Activated naive CD8-positive, alpha-beta T cell treated with anti-CD3 and anti-CD28 coated beads, Interleukin-2, amount 50 U/mL, for 24 hours (primary cell): ENCODE measurements at places on chromosomes 6 and 20.

GRCh38 chr20:24980291-24981053, 12.1 kb downstream of the APMAP start:
- DNase-seq: no peak

- no peak for DNase-seq
These were observed 59.6 kb upstream of the AFDN start for GRCh38 chr6:167766986-167767714.

DNA sequence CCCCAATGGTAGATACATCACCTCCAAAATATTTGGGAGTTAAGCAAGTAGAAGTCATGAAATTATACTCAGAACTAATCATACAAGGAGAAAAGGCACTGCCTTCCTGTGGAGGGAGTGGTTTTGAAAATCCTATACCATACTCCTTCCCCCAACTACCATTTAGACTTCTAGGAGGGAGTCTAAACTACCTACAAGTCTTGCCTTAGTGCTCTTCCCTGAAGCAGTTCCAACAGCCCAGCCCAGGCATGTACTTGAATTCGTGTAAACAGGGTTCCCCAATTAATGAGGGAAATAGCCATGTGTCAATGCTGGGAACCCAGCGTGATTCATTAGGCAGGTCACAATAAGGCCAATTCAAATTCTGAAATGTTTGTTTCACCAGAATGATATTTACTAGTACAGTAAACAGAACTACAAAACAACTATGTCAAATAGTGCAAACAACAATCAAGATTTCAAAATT, 39.1 kb upstream of the SGK1 start:
- DNase-seq: no peak

DNA sequence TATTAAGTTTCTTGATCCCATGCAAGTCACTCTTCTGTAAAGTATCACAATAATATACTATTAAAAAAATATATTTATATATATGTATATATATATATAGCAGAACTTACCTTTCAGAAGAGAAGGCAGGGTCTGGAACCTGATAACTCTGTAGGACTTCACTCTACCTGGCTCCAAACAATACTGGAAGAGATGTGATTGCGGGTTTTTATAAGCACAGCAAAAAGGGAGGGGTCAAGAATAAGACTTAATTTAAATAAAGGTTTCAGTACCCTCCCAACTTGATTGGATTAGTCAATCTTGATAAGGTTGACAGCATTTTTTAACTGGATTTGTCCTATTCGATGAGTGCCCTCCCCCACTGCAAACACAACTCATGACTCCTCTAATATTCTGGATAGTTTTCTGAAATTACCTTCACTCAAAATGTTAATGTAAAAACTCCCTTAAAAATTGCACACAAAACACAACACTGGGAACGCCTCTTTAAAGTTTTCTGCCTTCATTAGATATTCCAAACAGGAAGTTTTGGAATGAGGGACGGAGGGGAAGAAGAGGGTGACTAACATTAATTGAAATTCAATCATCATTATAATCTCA, 4.0 kb upstream of the ZNF217 start:
- DNase-seq: no peak

DNA sequence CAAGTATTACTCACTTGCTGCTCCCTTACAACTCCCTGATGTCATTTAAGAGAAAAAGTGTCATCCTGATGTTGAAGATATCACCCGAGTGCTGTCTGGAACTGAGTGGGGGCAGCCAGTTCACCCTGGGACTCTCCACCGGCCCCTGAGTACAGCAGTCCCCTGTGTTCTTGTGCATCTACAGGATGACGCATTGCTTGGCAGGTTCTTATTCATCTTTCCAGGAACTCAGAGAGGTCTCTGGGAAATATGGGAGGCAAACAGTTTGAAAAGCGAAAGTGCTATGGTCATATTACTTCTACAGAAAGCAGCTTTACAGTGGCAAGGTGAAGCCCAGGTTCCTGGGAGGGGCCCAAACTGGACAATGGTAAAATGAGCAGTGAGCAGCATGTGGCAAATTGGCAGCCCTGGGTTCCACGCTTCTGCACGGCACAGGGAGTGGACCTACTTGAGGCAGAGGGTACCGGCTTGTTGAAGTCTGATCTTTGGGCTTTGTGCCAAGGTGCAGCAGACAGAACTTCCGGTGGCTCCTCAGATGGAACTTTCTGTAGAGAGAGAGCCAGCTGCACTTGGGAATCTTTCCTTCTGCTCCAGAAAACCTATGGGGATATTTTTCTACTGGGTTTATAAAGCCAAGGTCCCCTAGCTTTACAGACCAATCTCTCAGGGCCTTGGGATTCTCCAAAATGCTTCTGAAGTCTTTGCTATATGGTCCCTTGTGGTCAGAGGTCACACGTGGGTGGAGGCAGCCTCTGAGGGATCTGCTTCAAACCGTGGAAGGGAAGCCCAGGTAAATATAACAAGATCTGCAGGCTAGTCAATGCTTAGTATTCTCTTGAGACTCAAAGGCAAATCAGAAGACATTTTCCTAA, 128.3 kb downstream of the MAP3K7 start:
- DNase-seq: peak; percentile 80

- peak; percentile 64 for DNase-seq
These were observed 7.4 kb downstream of the SLC52A3 start for GRCh38 chr20:760751-761417.

DNA sequence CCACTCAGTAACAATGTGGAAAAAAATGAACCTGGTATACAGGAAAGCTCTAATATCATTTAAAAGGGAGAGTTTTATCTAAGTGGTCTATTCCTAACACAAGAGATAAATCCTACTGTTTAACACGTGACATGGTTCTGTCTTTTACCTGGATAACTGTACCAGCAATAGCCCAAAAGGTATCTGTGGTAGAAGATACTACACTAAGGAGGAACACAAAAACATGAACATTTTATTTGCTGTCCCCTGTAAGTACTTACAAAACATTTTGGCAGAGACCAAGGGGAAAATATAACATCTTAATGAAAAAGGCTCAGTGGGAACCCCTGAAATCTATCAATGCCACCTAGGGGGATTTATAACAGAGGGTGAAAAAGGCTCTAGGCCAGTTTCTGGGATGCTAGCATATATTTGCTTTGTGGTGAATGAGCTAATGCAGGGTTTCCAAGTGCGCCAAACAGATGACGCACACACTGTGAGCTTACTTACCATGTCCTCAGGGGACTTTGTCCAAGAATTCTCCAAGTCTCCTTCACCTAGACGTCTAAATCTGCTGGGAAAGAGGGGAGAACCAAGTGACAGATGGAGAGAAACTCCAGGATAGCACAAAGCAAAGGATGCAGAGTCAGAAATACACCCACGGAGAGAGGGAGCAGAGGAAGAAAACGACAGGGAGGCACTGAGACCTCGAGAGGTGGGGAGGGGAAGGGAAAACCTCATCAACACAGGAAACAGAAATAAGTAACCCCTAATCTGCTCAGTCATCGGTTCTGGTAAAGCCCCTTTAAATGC, 147.9 kb upstream of the PRND start:
- no peak for DNase-seq

GRCh38 chr20:62205618-62206387, 14.3 kb downstream of the HRH3 start:
- no peak for DNase-seq

GRCh38 chr6:39208223-39208739, 21.0 kb downstream of the KCNK5 start:
- no peak for DNase-seq

- no peak for DNase-seq
These were observed 67.1 kb downstream of the EPB41L2 start for GRCh38 chr6:130995783-130996447.
